Left renal pelvis (tissue), 4 donors: ENCODE measurements at places on chromosomes 3 and 15. TPM values are rescaled to one million over a fixed set of nuclear protein-coding genes. Genes with fewer than 3 reads are reported as not detected.
A peak's percentile ranks its signal among the peaks of the same experiment; 100 is the strongest.

The SLC22A13 gene
- polyA plus RNA-seq = 3.1 TPM

The IQCF5 gene
- polyA plus RNA-seq = not detected

DNA sequence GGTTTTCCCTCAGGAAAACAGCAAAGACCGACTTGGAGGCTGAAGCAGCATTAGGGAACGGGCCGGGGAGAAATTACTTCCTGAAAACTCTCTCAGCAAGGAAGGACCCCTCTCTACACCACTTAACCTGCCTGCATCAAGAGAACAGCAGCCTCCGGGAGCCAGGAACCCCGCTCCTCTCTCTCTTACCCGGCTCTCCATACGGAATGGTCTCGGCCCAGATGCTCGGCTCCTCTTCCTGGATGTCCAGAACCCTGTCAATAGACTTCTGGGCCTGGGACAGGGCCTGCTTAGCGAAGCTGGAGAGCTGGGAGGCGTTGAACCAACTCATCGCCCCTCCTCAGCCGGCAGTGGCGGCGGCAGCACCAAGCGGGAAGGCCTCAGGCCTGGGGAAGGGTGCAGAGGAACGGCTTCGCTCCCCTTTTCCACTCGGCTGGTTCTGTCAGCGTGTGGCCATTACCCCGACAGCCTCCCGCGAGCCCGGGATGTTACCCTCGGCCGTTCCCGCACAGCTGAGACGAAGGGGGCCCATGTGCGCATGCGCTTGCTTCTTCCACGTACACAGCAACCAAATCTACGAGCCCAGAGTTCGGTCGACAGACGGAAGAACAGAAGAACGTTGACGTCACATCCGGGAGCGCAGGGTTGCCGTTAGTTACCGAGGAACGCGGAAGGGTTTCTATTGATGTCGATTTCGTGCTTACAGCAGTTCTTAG lies at the start of gene TMF1:
Gene TMF1, minus strand, starts transcription at position 578 of the 716 bp plus-strand sequence. Its CDS starts 247 bp downstream, at position 331.
- DNase-seq = peak; percentile 98

GRCh38 chr3:150798122-150798618 lies 35.2 kb upstream of the SIAH2 start:
- no peak for DNase-seq

GRCh38 chr3:167742338-167742737 lies 6.8 kb downstream of the SERPINI1 start:
- DNase-seq = no peak

DNA sequence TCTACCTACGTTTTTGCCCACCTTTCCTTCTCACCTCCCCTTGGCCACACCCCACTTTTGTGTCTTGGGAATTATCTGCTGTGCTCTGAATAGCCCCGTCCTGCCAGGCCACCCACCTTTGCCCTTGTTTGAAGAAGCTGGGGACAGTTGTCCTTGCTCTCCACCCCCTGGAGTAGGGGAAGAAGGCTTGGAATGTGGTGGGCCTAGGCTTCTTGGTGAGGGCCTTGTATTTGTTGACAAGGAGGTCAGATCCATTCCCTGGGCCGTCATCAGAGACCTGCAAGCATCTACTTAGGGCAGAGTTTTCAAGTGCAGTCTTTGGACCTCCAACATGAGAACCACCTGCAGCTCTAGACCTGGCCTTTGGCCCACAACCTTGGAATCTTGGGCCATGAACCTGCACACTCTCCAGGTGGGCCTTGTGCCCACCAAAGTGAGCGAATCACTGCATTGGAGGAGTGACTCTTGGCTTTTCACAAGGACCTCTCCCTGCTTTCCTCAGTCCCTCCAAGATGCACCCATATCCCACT lies 160.6 kb downstream of the APBA2 start:
- DNase-seq = no peak

DNA sequence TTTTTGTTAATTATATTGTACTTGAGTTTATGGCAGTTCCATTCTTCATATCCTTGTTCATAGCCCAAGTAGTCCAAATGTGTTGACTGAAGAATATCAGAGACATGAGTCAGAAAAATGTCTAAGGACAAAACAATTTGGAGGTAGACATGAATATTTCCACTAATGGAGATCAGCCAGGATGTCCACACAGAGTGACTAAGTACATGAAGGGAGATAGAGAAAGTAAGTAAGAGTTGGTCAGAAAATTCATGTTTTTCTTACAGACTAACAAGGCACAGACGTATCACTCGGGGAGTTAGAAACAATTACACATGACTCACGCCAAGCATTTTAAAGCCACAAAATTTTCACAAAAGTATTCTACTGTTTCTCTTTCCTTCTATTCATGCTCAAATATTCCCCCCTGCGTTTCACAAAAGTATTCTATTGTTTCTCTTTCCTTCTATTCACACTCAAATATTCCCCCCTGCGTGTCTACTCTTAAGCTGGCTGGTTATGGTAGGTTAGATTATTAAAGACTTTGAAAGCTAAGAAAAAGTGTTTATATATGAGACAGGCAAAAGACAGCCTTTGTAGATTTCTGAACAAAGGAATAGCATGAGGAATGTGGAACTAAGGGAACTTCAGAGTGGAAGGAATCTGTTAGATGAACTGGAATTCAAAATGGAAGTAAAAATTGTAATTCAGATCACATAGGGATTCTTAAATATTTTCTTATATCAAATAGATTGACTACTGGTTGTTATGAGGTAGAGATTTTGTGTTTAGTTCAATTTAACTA lies 648.7 kb upstream of the CCDC54 start:
- DNase-seq = no peak
